WERI-Rb-1 (cell line): ENCODE measurements at places on chromosomes 3 and 15.

DNA sequence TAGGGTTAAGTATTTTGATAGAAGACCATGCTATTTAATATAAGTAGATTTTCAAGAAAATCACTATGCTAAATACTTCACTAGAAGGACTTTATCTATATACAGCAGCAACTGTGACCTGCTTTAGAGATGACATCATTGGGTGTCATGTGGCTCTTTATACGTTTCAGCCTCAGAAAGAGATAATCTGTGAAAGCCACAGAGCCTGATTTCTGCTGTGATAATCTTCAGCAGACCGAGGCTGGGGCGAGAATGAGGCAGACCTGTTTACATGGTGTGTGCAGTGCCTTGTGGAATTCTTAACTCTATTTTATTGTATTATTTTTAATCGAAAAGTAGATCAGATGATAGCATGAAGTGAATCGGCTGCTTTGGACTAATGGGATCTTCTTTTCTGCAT, 471.2 kb downstream of the MFSD1 start:
- DNase-seq = peak; percentile 52

DNA sequence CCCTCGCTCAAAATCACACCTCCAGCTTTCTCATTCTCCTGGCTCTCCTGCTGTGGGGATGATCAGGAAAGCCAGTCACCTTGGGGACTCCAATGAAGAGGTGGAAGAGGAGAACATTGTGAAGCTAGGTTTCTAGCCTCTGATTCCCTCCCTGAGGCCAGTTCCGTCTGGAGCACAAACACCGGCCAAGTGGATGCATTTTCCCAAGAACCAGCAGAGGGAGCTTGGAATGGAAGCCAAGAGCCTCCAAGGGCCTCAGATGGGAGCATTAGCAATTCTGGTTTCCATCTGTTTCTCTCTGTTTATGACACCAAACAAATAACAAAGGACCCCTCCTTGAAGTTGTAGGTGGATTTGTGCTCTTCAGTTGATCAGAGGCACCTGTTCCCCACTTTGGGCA, 40.6 kb upstream of the NMNAT3 start:
- DNase-seq = peak; percentile 69

DNA sequence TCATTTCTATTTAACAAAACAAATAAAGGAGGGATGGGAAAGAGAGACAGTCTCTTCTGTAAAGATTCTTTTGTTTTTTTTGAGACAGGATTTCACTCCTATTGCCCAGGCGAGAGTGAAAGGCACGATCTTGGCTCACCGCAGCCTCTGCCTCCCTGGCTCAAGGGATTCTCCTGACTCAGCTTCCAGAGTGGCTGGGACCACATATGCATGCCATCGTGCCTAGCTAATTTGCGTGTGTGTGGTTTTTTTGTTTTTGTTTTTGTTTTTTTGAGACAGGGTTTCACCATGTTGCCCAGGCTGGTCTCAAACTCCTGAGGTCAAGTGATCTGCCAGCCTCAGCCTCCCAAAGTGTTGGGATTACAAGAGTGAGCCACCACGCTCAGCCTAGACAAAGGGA, 23.3 kb downstream of the STAG1 start:
- DNase-seq = no peak

DNA sequence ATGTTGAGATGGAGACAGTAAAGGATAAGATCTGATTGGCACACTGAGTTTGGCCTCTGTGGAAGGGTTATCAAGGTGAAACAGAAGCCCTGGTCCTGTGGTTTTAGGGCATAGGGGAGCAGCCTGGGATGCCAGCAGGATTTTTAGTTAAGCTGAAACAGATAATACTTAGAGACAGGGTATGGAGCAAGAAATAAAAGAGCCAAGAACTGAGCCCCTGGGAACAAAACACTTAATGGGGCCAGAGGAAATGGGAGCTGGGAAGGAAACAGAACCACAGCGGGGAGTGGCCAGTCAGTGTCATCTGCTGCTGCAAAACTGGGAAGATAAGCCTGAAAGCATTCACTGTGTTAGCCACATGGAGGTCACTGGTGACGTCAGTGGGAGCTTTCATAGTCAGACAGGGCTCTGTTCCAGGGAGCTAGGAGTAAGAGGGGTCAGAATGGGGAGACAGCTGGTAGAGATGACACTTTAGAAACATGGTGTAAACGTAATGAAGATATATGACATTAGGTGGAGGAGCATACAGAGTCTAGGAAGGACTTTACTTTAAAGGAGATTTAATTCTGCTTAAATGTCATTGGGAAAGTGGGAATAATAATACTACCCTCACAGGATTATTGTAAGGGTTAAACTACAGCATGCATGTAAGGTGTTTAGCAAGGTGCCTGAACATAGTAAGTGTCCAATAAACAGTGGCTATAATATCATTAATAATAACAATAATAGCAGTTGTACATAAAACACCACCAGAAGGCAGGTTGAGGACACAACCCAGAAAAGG, 172.7 kb upstream of the CTNNB1 start:
- peak; percentile 71 for DNase-seq

- DNase-seq = no peak
Observed at GRCh38 chr3:148711981-148712666, 14.4 kb downstream of the AGTR1 start.

DNA sequence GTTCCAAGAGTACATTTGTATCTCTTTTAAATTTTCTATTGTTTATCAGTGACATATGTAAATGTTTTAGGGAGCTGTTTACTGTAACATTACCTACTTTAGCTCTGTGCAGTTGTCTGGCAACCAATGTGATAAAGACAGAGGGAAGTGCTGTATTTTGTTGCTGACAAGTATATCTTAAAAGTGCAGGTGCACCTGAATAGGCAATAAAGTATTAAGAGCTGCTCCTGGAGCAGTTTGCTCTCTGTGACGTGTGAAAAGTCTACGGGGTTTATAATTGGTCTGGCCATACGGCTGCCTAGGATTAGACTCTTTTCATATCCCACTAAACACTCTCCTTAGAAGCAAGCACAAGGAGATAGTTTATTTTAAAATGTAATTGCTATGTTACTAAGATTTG, 178.3 kb downstream of the IGF1R start:
- DNase-seq = no peak

DNA sequence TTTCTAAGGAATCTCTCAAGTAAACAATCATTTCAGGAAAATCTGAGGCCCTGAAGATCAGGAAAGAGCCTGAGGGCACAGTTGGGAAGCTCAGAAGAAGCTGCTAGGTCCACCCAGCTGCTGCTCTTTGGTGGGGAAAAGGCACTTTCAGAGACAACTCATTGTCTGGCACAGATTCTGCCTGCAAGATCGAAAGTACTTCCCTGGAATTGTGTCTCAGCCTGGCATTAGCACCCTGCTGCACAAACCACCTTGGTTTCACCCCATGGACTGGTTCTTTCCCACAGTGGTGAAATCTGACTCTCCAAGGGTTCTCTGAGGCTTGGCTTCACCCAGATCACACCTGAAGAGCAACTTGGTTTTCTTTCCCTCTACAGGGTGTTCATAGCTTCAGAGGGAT, 18.7 kb downstream of the THRB start:
- no peak for DNase-seq

- DNase-seq = no peak
Observed at GRCh38 chr3:184578822-184579221, 17.2 kb downstream of the EPHB3 start.

GRCh38 chr3:25572919-25573385, 91.8 kb downstream of the TOP2B start:
- DNase-seq = no peak
